Stimulated activated CD4-positive, alpha-beta T cell treated with anti-CD3 and anti-CD28 coated beads, Interleukin-15, amount 100 ng/mL, for 1 hour (primary cell): ENCODE measurements at places on chromosomes 13 and 19.

GRCh38 chr19:45130888-45131615 is 29.7 kb downstream of the NKPD1 start:
- no peak for DNase-seq

GRCh38 chr19:27779954-27780353 is 1433.0 kb downstream of the UQCRFS1 start:
- no peak for DNase-seq

- no peak for DNase-seq
These were observed 9.5 kb upstream of the SHKBP1 start for GRCh38 chr19:40567040-40567749.

DNA sequence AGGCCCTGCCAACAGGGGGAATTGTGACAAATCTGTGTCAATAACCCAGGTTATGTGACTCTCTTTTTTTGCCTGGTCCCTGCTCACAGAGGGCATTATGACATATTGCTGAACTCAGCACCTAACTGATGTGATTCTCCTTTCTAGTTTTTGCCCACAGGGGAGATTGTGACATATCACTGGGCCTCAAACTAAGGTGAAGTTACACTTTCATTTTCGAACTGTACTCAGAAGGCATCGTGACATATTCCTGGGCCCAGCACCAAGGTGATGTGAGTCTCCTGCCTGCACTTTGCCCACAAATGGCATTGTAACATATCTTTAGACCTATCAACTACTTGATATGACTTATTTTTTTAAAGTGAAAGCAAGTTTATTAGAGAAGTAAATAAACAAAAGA is 83.0 kb downstream of the ZNF728 start:
- DNase-seq: no peak

GRCh38 chr13:34300559-34300958 is 482.6 kb downstream of the RFC3 start:
- DNase-seq: no peak

GRCh38 chr13:65530688-65531087 is 1699.4 kb downstream of the PCDH9 start:
- DNase-seq: no peak

- no peak for DNase-seq
These were observed 813 bp upstream of the DMPK start for GRCh38 chr19:45782820-45783785.

DNA sequence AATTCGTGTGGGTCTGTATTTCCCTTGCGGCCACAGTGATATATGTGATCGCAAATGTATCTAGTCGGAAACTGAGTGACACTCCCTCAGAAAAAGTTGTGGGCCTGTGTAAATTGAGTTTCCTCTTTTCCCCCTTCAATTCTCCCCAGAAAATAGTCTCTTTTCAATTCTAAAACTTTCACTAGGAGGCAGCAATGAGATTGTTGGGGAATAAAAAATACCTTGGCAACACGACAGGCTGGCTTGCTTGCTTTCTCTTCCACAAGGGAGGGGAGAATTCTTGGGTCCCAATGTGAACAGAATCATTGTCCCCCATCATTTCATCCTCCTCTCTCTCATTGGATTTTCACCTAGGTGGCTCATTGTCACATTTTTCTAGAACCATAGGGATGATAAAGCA is 3.7 kb upstream of the SOX21 start:
- DNase-seq: no peak

GRCh38 chr13:45046445-45046844 is 57.1 kb downstream of the GPALPP1 start:
- DNase-seq: no peak

DNA sequence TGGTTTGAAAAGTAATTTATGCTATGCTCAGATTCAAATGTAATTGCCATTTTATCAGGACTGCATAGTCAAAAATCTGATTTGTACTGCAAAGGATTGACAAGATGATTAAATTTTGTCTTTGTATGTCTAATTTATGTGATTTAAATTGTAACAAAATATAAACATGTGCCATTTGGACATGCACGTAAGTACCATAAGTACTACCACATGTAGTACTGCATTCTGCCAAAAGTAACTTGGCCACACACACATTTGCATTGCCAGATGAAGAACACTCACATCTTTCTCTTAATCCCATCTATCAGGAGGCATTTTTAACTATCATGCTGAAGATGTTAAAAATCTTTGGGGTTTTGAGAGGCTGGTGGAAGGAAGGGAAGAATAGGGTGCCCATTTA is 133.3 kb downstream of the KLF12 start:
- no peak for DNase-seq

- DNase-seq: no peak
These were observed 418.2 kb downstream of the DCT start for GRCh38 chr13:94061301-94061700.

DNA sequence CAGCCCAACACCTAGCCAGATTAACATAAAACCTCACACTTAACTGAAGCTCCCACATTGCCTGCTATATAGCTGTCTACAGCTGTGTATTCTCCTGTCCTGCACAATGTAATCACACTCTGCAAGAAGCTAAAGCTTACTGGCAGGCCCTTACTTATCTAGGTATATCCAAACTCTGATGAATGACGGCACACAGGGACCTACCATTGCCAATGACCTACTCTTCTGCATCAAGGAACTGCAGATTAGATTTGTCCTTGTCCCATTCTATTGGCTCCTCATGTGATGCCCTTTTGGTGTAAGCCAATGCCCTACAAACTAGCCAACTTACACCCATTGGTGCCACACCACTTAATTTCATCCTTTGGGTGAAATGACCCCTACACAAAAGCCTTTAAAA is 26.4 kb downstream of the ZNF45 start:
- no peak for DNase-seq

GRCh38 chr13:113260996-113261395 is 36.0 kb upstream of the LAMP1 start:
- DNase-seq: no peak

DNA sequence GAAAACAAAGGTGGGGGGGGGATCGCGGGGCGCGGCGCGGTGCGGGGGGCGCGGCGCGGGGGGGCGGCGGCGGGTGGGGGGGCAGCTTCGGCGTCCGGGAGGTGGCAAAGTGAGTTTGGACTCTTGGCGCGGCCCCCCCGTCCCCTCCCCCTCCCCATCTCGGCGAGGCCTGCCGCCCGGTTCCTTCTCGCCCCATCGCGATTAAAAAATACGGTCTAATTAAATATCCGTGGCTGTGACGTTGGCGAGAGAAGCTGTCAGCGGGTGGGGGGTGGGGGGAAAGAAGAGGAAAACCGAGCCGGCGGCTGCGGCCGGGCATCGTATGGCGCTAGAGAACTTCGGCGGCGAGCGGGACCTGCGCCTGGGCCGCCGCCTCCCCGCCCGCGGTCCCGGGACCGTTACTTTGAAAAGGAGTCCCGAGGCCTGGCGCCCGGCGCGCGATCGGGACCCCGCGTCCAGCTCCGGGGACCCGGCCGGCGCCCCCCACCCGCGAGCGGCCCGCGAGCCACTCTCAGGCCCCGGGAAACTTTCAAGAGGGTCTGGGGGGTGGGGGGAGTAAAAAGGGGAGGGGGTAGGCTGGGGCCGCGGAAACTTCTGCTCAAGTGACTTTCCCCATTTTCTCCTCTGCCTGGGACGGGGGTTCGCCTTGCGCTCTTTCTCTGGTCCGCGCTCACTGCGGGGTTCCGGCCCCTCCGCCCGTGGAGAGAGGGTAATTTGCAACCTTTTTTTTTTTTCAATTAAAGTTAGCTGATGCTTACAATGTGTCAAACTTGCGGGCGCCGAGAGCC is 146.3 kb upstream of the ZNF536 start:
- DNase-seq: no peak

- no peak for DNase-seq
These were observed 8.1 kb downstream of the BLOC1S3 start for GRCh38 chr19:45186509-45187334.

GRCh38 chr19:55813906-55814305 is 17.9 kb downstream of the NLRP11 start:
- DNase-seq: no peak

DNA sequence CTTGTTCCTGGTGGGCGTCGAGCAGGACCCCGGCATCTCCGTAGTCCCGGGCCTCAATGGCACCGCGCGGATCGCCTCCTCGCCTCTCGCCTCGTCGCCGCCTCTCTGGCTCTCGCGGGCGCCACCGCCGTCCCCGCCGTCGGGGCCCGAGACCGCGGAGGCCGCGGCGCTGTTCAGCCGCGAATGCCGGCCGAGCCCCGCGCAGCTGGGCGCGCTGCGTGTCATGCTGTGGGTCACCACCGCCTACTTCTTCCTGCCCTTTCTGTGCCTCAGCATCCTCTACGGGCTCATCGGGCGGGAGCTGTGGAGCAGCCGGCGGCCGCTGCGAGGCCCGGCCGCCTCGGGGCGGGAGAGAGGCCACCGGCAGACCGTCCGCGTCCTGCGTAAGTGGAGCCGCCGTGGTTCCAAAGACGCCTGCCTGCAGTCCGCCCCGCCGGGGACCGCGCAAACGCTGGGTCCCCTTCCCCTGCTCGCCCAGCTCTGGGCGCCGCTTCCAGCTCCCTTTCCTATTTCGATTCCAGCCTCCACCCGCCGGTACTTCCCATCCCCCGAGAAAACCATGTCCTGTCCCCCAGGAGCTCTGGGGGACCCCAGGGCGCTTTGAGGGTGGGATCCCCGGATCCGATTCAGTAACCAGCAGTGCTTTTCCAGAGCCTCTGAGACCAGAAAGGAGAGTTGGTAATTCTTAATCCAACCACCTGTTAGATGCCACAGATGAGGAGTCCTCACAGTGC is 885 bp downstream of the MLNR start:
- no peak for DNase-seq

DNA sequence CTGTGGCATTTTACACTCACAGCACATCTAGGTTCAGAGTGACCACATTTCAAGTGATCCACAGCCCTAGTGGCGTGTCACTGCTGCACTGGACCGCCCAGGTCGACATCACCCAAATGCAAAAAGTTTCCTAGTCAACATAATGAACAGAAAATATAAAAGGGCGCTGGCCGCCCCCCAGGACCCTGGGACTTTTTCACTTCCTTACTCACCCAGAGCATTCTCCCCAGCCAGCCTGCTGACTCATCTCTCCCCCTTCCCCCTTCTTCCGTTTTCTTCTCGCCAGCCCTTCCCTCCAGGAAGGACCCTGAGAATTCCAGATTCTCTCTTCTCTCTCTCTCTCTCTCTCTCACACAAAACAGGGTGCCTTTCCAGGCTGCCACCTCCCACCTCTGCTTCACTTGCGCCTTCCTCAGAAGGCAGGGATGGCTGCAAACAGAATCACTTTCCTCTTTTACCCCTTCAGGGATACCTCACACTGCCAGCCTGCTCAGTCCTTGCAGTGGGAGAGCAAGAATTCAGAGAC is 21.0 kb upstream of the GRWD1 start:
- DNase-seq: no peak

DNA sequence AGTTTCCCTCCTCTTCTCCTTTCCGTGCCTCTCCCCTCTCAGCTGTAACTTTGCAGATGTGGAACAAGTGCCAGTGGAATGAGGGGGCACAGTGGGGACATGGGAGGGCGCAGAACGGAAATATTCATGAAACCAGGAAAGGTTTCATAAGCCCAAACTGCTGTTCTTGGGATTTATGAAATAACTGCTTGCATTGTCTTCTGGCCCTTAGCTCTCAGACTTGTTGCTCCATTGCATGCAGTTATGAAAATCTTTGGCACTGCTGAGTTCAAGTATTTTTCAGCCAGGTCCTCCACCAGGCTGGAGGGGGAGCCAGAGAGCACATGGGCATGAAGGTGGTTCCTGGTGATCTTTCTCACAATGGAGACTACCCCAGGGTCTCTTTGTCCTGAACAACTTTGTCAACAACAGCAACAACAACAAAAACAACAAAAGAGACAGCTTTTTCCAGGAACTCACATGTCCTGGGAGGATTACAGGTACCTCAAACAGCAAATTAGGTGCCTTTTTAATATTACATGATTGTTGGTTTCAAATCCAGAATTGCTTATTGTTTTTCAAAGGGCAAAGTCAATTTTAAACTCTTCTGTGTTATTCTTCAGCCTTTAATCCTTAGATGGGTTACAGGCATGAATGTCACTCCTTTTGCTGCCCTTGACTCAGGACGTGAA is 1.5 kb downstream of the RGCC start:
- DNase-seq: peak; percentile 45

GRCh38 chr13:113527272-113527958 is 36.9 kb upstream of the DCUN1D2 start:
- DNase-seq: no peak

- DNase-seq: peak; percentile 10
These were observed 20.4 kb downstream of the MISP start for GRCh38 chr19:771332-771785.

GRCh38 chr13:103516015-103516795 is 450.0 kb upstream of the SLC10A2 start:
- no peak for DNase-seq

DNA sequence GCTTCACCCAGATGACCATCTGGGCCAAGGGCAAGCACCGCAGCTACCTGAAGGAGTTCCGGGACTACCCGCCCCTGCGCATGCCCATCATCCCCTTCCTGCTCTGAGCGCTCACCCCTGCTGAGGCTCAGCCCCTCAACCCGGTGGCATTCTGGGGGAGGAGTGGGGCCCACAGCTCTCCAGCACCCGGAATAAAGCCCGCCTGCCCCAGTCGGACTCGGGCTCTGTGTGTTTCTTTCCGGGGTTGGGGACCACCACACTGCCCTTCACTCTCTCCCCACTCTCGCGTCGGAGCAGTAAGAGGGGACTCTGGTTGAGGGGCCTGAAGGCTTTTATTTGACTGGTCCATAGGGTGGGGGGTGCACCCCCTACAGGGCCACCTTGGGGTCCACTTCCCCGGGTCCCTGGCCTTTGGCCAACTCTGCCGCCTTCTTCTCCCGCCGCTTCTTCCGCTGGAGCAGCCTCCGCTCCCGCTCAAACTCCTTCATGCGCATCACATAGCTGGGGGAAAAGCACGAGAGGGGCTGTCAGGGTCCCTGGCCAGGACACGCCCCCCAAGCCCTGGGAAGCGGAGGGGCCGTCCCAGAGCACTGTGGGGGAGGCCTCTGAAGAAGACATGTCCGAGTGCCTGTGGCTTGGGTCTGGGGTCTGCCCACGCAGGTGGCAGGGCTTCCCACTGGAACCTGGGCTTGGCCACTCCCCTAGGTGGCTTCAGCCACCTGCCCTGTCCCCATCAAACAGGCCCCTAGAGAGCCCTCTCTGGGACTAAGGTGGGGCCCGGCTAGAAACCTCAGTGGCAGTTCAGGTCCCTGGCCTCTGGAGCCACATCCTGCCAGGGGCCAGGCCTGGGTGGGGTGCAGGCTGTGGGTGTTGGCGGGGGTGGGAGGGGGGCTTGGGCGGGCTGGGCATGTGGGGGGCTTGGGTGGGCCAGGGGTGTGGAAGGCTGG is 5.8 kb downstream of the NDUFB7 start:
- no peak for DNase-seq
